ENCODE measurements at places on chromosomes 2 and 18.

DNA sequence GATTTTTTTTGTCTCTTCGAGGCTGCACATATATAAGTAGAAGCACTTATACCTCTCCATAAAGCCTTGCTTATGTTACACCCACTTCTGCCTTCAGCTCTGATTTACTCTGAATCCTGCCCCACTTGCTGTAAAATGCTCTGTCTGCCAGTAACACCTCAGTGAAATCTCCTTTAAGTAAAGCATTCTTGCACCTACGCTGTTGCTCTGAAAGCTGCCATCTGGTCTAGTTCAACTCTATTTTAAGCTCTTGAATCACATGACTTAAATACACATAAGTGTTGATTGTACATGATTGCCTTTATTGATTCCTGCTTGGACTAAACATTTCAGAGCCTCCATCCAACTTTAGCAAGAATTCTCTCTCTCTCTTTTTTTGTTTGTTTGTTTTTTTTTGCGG is 609.0 kb upstream of the CELF4 start:
- no peak for DNase-seq

DNA sequence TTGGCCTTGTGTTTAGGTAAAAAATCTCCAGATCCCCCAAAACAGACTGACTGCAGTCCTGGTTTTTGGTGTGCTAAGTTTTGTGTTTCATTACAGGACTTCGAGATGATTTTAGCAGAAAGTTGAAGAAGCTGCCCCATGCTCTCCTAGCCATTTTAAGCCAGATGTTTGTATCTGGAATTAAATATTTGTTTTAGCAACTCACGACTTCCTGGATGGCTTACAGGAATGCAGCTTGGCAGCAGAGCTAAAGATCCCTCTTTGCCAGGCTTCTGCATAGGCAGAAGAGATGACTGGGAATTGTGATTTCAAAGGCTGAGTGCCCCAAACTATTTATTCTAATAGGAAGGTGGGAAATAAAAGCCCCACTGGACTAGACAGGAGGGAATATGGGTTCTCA is 31.1 kb downstream of the ONECUT2 start:
- DNase-seq = no peak

- DNase-seq = no peak
Measured at GRCh38 chr2:47056868-47057686, 98.0 kb downstream of the STPG4 start.

GRCh38 chr2:222398446-222398885 is 25.9 kb upstream of the SGPP2 start:
- no peak for DNase-seq

GRCh38 chr2:109067631-109068125 is 61.3 kb upstream of the SH3RF3 start:
- no peak for DNase-seq

DNA sequence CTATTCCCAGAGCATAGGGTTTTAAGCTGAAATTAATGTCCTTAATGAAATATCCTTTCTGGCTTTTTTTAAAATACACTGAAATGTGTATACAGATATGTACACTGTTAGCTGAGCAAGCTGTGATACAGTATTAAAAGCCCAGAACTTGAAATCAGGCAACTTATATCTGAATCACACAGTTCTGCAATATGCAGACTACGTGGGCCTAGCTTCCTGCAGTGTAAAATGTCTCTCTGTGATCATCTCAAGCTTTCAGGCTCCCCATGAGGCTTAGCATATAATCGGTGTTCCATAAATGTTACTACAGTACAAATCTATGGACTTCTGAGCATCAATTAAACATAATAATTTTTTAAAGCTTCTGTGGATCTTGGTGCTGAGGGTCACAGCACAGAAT is 8.2 kb downstream of the FBXO15 start:
- DNase-seq = no peak

DNA sequence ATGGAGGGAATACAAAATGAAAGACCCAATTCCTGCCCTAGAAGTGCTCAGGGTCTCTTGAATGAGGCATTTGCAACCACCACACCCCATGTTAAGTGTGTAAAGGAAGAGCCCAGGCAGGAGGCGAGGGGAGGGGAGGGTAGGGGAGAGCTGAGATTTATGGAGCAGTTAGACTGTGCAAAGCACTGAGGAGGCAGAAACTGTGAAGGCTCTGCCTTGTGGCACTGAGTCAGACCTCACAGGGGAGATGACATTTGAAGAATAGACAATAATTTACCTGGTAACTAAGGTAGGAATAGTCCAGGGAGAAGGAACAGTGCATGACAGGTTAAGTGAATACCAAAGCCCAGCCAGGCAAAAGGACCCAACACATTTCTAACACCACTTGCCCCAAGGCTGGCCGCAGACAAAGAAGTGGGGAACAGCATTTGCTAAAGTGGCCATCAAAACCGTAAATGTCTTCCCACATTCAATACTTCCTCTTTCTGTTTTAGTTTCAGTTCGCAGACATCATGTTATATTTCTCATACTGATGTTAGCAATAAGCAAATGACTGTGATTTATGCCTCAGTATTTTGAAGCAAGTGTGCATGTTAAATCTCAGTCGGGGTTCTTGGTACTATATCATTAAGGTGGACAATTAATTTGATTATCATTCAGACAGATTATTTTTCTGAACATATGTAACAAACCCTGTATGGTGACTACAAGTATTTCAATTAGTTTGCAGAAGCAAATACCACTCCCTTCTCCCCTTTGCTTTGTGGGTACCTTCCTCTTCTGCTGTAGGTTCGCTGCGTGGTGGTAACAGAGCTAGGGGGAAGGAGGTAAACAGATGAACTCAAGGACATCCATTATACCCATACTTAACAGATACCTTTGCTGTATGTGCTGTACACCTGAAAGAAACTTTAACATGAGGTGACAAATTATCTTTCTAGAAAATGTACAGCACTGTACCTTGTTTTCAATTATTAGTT is 27.5 kb downstream of the CDH20 start:
- no peak for DNase-seq

GRCh38 chr2:66843847-66844246 is 408.9 kb downstream of the MEIS1 start:
- DNase-seq = no peak

- peak; percentile 10 for DNase-seq
Measured at GRCh38 chr2:177888581-177888980, 184.0 kb downstream of the PDE11A start.

- DNase-seq = peak; percentile 97
Measured at GRCh38 chr2:219722276-219722879, 94.9 kb downstream of the SLC4A3 start.

DNA sequence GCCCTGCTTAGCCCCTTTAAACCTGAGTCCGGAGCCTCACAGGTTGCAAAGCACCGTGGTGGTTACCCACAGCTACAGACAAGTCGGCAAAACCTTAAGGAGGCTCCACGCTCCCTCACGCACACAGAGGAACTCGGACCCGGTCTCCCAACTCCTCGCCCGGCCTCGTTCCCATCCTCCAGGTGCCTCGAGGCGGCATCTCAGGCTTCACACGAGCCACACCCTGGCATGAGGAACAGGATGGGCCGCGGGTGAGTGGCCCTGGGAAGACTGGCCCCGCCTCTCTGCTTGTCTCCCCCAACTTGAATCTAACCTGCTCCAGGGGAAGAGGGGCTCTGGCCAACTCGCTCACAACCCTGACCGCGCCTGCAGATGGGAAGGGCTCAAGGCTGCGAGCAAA is 97.4 kb downstream of the EIPR1 start:
- DNase-seq = no peak

GRCh38 chr2:205500065-205500464 is 182.2 kb upstream of the NRP2 start:
- no peak for DNase-seq

DNA sequence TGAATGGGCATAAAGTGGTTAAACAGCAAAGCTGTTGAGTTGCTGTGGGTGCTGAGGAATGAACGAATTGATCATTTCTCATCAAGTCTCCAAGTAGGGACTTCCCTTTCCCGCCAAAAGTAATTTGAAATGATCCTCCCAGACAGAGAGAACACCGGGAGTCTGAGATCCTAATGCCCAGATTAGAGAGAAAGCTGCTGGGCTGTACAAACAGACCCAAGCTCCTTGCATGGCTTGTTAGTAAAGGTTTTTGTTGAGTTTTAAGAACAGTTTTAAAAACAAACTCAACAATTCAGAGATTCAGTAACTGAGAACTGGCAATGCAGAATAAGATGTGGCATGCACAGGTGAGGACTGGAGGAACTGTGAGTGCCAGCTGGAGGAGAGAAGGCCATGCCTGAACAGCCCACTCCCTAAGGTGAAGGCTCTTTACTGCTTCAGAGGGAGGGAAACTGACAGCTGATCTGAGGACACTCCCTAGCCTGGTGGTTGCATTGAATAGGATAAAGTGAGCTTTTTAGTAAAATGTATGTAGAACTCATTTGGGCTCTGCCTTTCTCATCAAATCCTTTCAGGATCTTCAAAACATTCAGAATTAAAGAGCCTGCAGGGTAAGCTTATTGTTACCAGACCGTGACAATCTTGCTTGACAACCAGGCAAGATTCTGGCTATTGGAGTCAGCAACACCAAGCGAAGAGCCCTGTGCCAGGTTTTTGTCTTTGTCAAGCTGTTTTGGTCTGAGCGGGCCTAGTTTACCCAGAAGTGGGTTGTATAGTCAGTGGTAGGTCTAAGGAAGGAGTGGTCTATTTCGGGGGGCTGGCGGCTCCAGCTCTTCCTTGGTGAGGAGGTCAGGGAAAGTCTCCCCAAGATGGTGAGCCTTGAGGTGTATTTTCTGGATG is 63.2 kb upstream of the IGFBP5 start:
- DNase-seq = no peak

DNA sequence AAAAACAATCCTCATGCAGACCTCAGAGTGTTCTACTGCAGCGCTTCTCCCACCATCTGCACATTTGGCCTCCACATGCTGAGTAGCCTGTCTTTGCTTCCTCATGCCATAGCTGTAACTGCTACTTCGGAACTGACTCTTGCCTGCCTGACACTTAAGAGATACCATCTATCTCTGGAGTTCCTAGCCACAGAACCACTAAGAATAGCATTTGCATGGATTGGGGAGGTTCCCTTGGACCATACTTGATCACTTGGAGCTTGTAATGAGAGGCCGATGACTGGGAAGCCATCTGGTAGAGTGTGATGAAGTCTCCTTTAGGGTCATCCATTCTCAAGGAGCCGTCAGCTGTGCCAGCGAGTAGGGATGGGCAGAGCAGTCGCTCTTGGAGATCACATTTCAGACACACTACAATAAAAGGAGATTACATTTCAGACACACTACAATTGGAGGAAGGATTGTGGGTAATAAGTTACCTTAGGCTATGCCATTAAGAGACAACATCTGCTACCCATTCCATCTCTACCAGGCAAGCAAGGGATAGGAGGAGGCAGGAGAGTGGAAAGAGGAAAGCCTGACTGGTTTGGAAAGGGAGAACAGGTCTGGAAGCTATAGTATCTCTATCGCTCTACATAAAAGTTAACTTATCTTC is 21.8 kb downstream of the DOK1 start:
- DNase-seq = no peak

GRCh38 chr18:61939046-61939674 is 46.4 kb upstream of the RNF152 start:
- peak; percentile 66 for DNase-seq

DNA sequence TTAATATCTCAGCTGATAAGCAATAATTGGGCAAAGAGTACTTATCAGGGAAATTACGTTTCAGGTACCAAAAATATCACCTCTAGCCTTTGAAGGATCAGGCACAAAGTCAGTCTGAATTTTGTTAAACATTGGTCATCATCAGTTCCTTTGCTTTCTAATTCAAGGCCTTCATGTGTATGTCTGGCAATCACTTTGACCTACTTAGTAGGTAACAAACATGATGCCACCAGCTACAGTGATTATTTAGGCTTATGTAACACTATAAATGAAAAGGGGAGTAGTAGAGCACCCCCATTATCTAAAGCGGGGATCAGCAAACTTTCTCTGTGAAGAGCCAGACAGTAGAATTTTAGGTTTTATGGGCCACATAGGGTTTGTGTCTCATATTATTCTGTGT is 75.1 kb downstream of the RTN4 start:
- no peak for DNase-seq

Measured in epithelial cell of esophagus (primary cell).